ENCODE measurements at places on chromosomes 6 and 20. TPM values are rescaled to one million over a fixed set of nuclear protein-coding genes. Genes with fewer than 3 reads are reported as not detected.

DNA sequence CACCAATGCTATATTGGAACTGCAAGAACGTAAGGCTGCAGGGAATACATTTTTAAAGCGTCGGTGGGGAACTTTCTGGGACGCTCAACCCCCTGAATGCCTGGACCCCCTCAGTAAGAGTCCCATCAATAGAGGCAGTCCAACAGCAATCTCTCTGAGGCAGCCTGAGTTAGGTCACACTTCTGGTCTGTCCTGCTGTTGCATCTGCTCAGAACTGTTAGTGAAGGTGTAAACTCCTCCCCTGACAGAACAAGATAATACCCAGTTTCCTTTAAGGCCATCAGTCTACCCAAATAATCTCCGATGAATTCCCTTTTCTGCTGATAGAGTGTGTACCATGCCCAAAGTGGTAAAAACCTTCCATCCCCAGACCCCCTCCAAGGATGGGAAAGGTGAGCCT, 1.1 kb upstream of the RNGTT start:
- no peak for DNase-seq

- no peak for DNase-seq
Observed at GRCh38 chr20:43746344-43747137, 19.7 kb upstream of the GTSF1L start.

Gene LY6G6F
- total RNA-seq, result not detected

- no peak for DNase-seq
Observed at GRCh38 chr20:17875106-17875980, 93.3 kb downstream of the SNX5 start.

GRCh38 chr6:90177544-90178383, 118.9 kb downstream of the BACH2 start:
- DNase-seq, result no peak

All from pulmonary artery endothelial cell (primary cell).